ENCODE measurements at places on chromosomes 2 and 18.

DNA sequence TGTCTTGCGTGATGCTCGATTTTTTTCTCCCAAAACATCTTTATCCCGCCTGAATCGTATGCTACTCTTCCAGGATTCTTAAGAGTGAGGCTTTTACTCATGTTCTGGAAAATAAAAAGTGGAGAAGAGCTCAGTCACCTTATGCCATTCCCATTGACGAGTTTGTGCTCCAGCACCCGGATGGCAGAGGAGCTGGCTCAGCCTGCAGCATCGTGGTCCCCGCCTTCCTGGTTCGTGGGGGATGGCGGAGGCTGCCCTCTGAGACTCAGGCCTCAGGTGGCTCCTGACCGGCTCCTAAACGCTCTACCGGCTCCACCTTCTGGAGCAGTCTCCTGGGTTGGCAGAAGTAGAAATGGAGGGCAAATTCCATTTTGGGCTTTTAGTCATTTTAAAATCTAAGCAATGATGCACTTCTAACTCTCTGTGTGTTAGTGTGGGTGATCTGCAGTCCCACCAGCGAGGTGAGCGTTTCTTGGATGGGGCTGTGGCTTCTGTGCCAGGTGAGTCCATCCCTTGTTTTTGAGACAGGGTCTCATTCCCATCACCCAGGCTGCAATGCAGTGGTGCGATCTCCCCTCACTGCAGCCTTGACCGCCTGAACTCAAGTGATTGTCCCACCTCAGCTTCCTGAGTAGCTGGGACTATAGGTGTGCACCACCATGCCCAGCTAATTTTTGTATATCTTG lies 27.8 kb downstream of the RTP5 start:
- DNase-seq: no peak

GRCh38 chr2:160289831-160290230 lies 89.8 kb upstream of the ITGB6 start:
- no peak for DNase-seq

DNA sequence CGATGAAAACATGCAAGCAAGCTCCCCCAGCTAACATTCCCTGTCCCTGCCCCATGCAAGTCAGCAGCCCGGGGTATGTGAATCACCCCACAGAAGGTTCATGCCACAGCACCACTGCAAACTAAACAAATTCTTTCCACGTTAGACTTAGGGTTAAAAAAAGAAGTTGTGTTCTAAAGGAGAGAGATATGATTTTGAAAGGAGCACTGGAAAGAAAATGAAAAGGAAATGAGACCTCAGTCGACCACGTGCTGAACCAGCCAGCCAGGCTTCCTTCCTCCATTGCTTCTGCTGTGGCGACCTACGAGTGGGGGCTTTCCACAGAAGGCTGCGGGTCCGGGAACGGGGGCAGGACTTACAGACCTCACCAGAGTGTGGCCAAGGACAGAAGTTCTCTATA lies 52.0 kb downstream of the ARL4C start:
- DNase-seq: no peak

GRCh38 chr18:28178720-28179119 lies 1.8 kb upstream of the CDH2 start:
- DNase-seq: no peak

DNA sequence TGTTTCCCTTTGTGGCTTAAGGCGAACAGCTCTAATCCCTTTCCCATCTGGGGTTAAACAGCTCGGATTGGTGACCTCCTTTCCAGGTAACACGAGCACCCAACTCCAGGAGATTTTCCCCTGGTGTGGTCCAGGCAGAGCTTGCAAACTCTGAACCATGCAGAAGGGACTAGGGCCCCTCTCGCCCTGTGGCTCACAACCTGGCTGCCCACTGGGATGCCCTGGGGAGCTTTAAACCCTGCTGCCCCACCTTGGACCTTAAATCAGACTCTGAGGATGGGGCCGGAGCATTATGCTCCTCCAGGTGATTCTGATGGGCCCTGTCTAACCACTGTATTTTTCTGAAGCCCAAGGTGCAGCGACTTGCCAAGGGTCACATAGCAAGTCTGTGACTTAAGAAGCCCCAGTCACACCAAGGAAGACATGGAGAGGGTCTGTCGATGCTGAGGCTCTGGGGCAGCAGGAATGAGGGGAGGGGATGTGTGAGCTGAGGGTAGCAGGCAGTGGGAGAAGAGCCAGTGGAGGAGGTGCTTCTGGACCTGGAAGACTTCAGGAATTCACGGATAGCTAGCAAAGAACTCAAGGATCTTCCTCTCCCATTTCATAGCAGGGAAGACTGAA lies 5.9 kb downstream of the ARID5A start:
- no peak for DNase-seq

- DNase-seq: no peak
These were observed 11.6 kb downstream of the TRIB2 start for GRCh38 chr2:12728221-12728777.

- no peak for DNase-seq
These were observed 139.0 kb upstream of the NXPH2 start for GRCh38 chr2:138919120-138919747.

DNA sequence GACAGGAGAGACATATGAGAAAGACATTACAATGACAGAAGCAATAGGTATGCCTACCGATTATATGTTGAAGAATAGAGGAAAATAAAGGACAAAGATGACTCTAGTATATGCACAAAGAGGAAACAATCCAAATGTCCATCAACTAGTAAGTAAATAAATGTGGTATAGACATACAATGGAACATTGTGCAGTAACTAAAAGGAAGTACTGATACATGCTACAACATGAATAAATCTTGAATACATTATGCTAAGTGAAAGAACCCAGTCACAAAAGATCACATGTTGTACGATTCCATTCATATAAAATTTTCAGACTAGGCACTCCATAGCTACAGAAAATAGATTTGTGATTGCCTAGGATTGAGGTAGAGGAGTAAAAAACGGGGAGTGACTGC lies 28.5 kb upstream of the PGAP1 start:
- DNase-seq: no peak

GRCh38 chr2:27915191-27915590 lies 24.7 kb downstream of the BABAM2 start:
- DNase-seq: no peak

DNA sequence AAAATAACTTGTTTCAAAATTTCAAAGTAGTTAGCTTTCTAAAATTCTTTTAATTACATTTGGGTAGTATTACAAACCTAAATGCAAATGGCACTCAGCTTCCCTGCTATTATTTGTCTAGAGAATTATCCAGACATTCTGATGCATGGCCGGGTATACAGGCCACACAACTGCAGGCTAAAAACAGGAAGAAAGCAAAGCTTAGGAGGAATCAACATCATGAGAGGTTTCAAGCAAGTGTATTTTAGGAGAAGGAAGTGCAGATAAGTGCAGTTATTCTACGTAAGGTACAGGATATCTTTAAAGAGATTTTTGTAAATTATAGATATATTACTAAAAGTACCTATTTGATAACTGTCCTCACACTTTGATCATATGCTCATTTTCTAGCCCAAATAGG lies 46.8 kb upstream of the RNU4ATAC start:
- no peak for DNase-seq

DNA sequence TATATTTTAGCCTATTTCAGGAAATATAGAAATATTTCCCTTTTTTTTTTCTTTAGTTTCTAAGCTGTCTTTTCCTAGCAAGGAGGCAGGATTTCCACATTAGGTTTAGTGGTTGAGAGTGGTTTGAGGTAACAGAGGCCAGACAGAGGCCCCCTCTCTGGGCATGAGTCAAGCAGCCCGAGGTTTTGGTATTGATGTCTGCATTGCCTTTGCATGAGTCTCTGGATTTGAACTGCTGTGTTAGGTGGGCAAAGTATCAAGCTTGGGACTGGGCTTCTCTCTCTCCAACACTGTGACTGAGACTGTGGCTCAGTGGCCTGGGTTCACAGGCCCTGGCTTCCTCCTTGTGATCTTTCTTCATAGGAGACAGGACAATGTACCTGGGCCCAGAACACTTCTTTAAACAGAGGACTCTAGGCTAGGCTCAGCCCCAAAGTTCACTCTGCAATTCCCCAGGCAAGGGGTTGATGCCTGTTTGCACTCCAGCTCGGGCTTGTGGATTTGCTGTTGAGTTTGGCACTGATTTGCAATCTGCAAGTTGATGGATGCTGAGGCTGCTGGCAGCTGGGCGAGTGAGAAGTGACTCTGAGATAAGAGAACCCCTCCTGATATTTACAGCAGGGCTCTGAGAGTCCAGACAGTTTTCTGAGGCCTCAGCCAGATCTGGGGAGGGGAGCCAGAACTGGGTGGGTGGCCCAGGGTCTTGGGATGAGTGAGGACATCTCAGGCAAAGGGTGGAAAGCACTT lies 271.2 kb downstream of the EN1 start:
- no peak for DNase-seq

DNA sequence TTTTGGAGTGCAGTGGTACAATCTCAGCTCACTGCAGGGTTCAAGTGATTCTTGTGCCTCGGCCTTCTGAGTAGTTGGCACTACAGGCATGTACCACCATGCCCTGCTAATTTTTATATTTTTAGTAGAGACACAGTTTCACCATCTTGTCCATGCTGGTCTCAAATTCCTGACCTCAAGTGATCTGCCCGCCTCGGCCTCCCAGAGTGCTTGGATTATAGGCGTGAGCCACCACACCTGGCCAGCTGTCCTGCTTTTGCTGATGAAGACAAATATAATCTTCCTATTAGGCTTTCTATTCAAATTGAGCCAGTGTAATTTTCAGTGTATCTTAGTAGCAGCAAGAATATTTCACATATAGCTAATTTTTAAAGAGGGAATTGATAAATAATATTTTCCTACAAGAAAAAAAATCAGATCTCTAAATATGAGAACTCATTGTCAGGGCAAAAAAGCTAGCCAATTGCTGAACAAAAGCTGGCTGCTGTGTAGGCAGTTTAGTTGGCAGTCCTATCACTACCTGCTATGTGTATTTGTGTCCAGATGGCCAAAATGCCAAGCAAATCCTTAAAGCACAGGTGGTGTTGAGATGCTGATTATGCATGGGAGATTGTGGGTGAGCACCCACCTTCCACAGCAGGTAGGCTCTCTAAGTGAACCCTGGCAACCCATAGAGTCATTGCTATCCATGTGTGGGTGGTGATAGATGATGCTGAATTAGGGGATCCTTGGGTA lies 60.8 kb upstream of the STAM2 start:
- no peak for DNase-seq

DNA sequence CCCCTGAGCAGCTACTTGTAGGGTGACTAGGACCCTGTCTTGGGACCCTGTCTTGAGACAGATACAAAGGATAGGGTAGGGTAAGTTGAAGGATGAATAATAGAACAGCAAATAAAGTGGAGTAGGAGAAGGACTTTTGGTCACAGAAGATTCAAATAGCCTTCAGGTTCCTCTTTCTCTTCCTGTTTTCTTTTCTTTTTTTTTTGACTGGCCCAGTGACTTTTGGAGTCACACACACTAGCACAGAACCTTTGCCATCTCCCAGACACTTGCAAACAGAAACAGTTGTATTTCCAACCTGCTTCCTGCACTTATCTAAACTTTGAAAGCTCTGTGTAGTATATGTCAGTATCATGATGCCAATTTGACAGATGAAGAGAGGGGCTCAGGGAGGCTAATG lies 108.2 kb downstream of the TDRD15 start:
- DNase-seq: no peak

DNA sequence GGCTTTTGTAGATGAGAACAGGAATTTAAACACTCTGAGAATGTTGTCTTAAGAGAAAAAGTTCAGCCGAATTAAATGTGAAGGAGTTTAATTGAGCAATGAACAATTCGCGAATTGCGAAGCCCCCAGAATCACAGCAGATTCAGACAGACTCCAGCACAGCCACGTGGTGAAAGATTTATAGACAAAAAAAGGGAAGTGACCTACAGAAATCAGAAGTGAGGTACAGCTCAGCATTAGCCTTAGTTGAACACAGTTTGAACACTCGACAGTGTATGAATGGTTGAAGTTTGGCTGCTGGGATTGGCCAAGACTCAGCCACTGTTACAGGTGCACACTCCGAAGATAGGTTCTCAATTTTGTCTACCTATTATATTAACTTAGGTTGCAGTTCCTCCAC lies 264.0 kb upstream of the CHST9 start:
- no peak for DNase-seq

DNA sequence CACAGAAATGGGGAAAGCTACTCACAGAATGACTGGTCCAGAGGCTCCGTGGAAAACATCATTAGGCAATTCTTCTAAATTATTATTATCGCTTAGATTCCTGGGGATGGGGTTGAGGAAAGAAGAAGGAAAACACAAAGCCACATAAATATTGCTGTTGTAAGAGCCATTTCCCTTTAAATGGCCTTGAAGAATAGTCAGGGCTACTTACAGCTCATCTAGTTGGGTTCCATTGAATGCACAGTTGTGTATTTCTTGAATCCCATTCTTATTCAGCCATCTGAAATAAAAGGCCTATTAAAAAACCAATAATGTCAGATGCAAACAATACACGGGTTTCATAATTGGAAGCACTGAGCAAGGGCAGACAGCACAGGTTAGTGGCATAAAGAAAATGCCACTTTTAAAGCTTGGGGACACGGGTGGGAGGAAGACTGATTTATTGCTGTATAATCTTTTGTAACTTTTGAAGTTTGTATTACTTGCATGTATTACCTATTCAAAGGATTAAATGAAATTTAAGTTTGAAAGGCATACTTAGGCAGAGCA lies 171.4 kb downstream of the FSHR start:
- no peak for DNase-seq

GRCh38 chr2:105243961-105244360 lies 2.4 kb downstream of the GPR45 start:
- no peak for DNase-seq

DNA sequence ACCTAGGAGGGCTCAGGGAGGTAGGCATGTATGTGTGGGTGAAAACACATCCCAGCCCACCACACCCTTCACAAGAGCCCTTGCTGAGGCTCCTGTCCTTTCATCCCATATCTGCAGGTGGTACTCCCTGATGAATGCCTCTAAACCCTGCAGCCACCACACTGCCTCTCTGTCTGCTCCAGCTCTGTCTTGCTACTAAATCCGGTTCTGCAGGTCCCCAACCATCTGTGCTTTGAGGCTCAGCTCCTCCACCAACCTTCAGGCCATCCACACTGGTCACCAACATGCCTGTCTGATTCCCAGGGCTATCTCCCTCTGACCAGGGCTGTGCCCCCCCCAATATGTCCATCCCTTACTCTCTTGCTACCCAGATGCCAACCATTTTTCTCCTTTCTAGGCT lies 92.7 kb downstream of the BIN1 start:
- DNase-seq: no peak

Data from NCI-H2081 treated with DMSO at 0.1 percent for 48 hours (cell line).